Suppressor macrophage treated with lipopolysaccharide for 4 hours (primary cell): ENCODE measurements at places on chromosomes 5 and 9.

DNA sequence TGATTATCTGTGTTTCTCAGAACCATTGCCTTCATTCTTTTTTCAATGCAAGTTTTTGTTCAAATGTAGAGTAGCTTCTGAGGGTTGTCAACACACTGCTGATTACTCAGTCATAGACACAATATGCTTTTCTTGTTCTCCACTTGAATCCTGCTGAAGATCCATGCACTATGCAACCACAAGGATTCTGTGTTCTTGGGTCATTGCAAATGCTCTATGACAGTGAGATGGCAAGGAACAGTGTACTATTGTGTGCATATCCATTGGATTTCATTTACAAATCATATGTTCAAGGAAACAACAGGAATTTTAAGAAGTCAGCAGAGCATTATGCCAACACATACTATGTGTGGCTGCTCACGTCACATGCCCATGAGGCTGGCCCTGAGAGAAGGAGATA is 1590.2 kb downstream of the EFNA5 start:
- no peak for DNase-seq

GRCh38 chr5:168479166-168479565 is 7.1 kb upstream of the RARS1 start:
- no peak for DNase-seq

GRCh38 chr5:114176356-114176755 is 185.5 kb upstream of the KCNN2 start:
- DNase-seq = no peak

GRCh38 chr5:89267788-89268187 is 384.8 kb upstream of the MEF2C start:
- DNase-seq = peak; percentile 69

GRCh38 chr5:1004461-1005248 is 3.9 kb upstream of the NKD2 start:
- peak; percentile 56 for DNase-seq

DNA sequence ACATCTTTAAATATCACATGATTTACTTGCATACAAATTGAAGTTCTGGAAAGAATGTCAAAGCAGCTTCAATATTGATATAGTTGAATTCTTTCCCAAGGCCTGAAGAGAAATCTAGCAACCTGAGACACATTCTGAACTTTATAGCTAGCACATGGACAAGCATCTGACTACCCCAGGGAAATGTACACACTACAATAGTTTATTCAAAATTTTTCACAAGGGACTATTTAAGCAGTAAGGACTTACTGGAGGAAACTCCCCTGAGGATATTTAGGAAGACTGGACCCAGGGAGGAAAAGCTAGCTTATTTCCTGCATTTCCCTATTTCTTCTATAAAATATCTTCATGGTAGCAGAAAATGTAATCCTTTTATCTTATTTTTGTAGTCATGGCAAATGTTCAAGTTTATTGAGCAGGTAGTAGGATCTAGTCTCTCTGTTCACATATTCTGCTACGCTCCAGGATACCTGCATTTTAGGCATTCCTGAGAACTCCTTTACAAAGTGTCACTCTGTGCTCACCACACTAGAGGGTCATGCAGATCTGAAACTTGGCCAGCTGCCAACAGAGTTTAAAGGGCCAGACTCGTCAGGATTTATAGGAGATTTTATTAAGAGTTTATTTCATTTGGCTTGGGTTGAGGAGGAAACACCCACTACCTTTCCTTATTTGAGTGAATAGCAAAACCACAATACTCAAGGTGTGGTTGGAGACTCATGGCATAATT is 348.4 kb upstream of the FTMT start:
- DNase-seq = peak; percentile 30

GRCh38 chr5:72949481-72949880 is 6.4 kb upstream of the FCHO2 start:
- DNase-seq = no peak

GRCh38 chr9:127863191-127863621 is 8.7 kb upstream of the ENG start:
- DNase-seq = peak; percentile 68
